Ovary (tissue), 10 donors: ENCODE measurements at places on chromosomes 12 and 14. TPM values are rescaled to one million over a fixed set of nuclear protein-coding genes. Genes with fewer than 3 reads are reported as not detected.

GRCh38 chr12:52372216-52373154, 5.2 kb upstream of the KRT85 start:
- peak; percentile 84 for DNase-seq

Gene VRK1
- 23.0 TPM for total RNA-seq

Gene SAMD15
- 1.5 TPM for total RNA-seq

Gene OTOGL
- not detected for total RNA-seq

GRCh38 chr14:77603654-77604255, 12.7 kb downstream of the SPTLC2 start:
- DNase-seq, result no peak

DNA sequence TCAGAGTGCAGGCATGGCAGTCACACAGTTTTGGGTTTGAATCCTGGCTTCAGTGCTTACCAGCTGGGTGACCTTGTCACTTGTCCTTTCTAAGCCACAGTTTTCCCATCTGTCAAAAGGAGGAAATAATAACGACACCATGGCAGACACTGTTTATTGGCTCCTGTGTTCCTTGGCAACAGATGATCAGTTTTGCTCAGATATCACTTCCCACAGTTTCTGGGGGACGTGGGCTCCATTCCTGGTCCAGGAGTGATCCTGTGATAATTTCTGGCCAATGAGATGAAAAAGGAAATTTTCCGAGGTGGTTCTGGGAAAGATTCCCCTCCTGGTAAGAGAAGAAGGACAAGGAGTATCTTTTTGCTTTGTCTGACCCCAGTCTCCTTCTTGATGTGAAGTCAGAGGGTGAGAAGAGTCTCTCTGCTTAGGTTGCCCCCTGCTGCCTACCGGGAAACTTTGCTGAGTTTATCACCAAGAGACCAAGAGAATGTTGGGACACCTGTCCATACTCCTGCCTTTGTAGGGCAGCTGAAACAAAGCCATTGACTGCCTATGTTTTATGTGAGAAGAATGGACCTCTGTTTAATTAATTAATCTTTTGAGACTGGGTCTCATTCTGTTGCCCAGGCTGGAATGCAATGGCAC, 178.9 kb upstream of the NRXN3 start:
- no peak for DNase-seq

GRCh38 chr14:30114051-30114450, 186.4 kb upstream of the PRKD1 start:
- DNase-seq, result no peak

- DNase-seq, result no peak
These were observed 15.2 kb downstream of the ZFP36L1 start for GRCh38 chr14:68777644-68778043.

- DNase-seq, result no peak
These were observed 1.4 kb upstream of the PTPRQ start for GRCh38 chr12:80442426-80443222.

- no peak for DNase-seq
These were observed 13.5 kb downstream of the HSD17B6 start for GRCh38 chr12:56776654-56777053.

GRCh38 chr14:103695296-103696069, 19.8 kb downstream of the XRCC3 start:
- no peak for DNase-seq

DNA sequence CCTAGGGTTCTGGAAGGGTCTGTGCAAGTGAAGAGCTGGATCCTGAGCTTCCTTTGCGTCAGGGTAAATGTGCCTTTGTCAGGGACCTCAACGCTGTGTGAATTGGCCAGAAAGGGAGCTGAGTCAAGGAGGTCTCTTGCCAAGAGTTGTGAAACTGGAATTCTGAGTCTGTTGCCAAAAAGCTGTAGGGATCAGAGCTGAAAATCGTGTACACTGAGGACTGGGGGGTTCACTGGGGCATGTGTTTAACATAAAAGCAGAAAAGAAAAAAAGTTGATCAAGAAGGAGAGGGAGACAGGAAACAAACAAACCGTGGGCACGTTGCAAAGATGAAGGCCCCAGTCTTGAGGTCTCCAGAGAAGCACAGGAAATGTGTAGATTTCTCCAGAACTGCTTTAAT, 1081.5 kb downstream of the VRK1 start:
- peak; percentile 25 for DNase-seq

Gene IL22
- not detected for total RNA-seq

Gene KRT6C
- not detected for total RNA-seq

GRCh38 chr12:15892645-15893259, 10.6 kb downstream of the STRAP start:
- DNase-seq, result no peak

- no peak for DNase-seq
These were observed 89.5 kb upstream of the BCL2L14 start for GRCh38 chr12:11981121-11981733.

Gene CCDC63
- total RNA-seq, result not detected

- no peak for DNase-seq
These were observed 22.4 kb downstream of the FOXN4 start for GRCh38 chr12:109286652-109287051.

DNA sequence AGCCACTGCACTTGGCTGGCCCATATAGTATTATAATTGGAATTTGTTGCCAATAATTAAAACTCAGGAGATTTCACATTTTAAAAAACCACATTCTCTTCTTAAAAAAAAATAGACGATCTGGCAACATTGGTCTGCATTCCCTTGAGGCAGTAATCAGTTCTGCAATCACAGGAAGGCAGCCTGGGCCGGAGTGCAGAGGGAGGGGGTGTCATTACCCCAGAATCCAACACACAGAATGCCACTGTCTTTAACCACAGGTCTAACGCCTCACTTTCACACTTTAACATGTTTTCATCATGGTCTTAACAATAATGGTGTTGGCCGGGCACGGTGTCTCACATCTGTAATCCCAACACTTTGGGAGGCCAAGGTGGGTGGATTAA, 100.1 kb downstream of the SCARB1 start:
- DNase-seq, result no peak

DNA sequence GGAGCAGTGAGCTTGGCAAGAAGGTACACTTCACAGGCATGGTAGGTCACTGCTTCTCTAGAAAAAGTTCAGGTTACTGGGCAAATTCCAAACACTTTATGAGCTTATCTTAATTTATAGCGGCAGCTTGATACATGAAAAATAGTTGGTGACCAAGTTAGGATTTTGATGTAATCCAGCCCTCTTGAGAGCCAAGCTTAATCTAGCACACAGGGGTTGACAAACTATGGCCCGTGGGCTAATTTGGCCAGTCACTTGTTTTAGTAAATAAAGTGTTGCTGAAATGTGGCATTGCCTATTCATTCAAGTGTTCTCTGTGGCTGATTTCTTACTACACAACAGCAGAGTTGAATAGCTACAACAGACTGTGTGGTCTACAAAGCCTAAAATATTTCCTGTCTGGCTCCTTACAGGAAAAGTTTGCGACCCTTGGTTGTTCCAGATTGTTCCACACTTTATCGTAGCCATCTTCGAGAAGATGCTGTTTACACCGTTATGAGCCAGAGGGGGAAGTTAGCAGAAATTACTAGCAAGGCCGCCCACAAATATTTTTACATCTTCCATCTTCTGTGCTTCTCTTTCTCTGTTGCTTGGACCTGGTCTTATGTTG, 120.9 kb downstream of the DAAM1 start:
- DNase-seq, result no peak

DNA sequence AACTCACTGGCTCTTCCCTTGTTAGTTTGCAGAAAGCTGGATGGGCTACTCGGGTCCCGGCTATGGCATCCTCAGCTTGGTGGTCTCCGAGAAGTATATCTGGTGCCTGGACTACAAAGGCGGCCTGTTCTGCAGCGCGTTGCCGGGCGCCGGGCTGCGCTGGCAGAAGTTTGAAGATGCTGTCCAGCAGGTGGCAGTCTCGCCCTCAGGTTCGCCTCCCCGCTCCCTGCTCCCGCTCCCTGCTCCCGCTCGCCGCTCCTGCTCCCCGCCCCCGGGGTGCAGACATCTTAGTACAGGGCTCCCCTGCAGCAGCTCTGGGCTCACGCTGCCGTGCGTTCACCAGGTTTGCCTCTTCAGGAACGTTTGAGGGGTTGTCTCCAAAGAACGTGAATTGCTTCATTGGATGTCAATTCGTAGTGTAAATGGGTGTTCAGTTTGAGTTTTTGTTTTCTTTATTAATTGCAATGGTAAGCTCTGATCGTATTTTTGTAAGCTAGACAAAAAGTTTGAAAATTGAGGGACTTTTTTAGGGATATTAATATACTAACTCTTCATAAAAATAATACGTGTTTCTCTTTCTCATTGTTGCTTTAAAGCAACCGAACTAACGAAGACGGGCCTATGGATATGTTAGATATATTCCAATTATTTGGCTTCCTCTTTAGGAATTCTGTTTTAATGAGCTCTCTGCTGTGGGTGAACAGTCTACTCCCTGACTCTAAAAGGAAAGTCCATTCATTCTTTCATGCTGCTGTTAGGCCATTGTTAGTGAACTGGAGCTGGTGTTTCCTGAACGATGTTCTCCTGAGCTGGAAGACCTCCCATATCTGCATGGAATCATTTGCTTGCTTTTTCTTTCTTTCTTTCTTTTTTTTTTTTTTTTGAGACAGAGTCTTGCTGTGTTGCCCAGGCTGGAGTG, 71.3 kb downstream of the ANKRD9 start:
- DNase-seq, result peak; percentile 94

Gene TTC6
- total RNA-seq, result 0.92 TPM

DNA sequence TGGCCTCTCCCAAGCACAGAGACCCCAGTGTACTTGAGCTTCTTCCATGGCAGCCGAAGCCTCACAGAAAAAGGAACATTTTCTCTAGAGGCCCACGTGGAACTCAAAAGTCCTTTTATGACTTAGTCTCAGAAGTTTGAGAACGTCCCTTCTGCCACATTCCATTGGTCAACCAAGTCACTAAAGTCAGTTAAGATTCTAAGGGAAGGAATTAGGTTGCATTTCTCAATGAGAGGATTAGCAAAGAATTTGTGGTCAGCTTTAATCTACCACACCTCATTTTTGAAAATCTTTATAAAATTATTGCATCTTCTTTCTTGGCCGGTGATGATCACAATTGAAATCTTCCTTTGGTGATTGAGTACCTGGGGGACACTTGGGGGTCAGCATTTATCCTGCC, 279.9 kb upstream of the TBX3 start:
- DNase-seq, result no peak

Gene PROX2
- total RNA-seq, result not detected

- DNase-seq, result no peak
These were observed 85.7 kb upstream of the LMO3 start for GRCh38 chr12:16691624-16692023.

GRCh38 chr12:90295858-90296257, 587.2 kb upstream of the ATP2B1 start:
- DNase-seq, result no peak

- DNase-seq, result no peak
These were observed 58.1 kb upstream of the PLEKHG3 start for GRCh38 chr14:64646103-64646502.

Gene KRT72
- total RNA-seq, result not detected

GRCh38 chr14:32129124-32129523, 52.0 kb downstream of the ARHGAP5 start:
- no peak for DNase-seq

Gene RILPL2
- total RNA-seq, result 4.6 TPM

Gene ACOT4
- total RNA-seq, result 0.38 TPM

- no peak for DNase-seq
These were observed 24.6 kb upstream of the MGP start for GRCh38 chr12:14910090-14910915.

DNA sequence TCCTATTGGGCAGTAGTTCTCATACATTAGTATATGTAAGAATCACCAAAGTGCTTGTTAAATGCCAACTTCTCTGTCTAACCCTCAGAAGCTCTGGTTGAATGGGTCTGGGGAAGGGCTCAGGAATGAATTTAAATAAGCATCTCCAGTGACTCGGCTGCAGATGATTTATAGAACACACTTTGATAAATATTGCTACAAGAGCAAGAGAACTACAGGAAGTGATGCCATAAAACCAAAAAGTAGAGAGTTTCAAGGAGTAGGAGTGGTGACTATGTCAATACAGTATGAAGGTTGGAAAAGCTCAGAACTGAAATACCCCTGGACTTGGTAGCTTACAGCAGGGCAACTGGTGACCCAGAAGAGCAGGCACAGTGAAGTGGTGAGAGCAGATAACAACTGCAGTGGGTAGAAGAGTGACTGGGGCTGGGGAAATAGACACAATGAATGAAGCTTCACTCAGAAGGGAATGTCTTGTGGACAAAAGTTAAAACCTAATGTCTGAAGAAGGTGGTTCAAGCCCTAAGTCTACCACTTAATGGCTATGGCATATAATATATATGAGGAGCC, 8.0 kb upstream of the PLEKHA5 start:
- no peak for DNase-seq

Gene CCDC38
- total RNA-seq, result not detected

DNA sequence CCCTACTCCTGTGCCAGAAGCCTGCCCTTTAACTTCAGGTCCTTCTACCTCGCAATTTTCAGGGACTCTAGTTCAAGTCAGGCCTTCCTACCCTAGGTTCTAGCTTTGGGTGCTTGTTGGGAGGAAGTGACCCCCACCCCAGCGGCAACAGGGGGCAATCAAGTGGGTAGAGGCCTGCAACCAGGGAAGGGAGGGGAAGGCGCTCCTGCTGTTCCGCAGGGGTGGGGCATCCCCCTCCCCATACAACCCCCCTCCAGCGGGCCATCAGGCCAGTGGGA, 204 bp upstream of the PRPH start:
- DNase-seq, result no peak

GRCh38 chr14:104228221-104228620, 89.8 kb downstream of the KIF26A start:
- no peak for DNase-seq

Gene VWF
- total RNA-seq, result 37.9 TPM

GRCh38 chr14:51023964-51024363, 70.9 kb downstream of the TRIM9 start:
- no peak for DNase-seq

DNA sequence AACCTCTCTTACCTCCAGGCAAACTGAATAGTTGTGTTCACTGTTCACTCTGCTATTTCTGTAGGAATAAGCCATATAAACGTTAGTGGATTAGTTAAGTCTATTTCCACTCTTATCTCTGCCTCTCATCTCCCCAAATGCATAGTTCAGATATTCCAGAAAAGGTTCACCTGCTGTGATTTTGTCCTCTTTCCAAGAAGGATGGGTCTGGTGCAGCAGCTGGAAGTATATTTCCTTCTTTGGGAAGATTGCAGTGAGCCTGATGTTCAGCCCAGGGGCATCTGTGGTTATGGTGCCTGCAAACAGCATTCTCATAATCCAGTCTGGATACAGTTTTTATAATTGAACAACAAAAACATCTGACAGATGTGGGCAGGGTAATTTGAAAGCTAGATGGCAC, 97.7 kb downstream of the TPH2 start:
- DNase-seq, result no peak

Gene KLRC4
- total RNA-seq, result not detected

- no peak for DNase-seq
These were observed 24.2 kb upstream of the INF2 start for GRCh38 chr14:104665114-104665656.
